ENCODE measurements at places on chromosomes 5 and 9.

- DNase-seq = no peak
Observed at GRCh38 chr5:143870871-143871632, 59.1 kb downstream of the HMHB1 start.

GRCh38 chr9:6739218-6739617 is 18.6 kb upstream of the KDM4C start:
- no peak for DNase-seq

- no peak for DNase-seq
Observed at GRCh38 chr9:78539188-78539587, 242.3 kb downstream of the PSAT1 start.

- no peak for DNase-seq
Observed at GRCh38 chr5:3994628-3995027, 399.0 kb downstream of the IRX1 start.
